ENCODE measurements at places on chromosomes 5 and 9.

GRCh38 chr9:13429301-13430190, 150.1 kb upstream of the MPDZ start:
- DNase-seq: no peak

DNA sequence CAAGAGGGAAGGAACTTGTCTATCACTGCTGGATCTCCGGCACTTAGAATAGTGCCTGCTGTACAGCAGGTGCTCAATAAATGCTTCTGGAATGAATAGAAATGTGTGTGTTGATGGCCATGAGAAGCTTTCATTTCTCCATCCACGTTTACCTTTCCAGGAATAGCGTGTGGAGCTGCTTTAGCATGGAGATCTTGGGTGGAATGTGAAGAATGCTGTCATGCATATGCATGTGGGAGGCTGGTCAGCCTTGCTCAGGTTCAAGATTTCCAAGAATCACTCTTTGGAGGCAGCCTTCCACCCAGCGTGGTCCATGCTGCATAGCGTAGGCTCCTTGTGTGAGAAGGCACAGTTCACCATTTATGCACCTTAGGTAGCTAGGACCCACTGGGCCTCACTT, 19.2 kb downstream of the COL15A1 start:
- no peak for DNase-seq

- no peak for DNase-seq
Measured at GRCh38 chr9:20512636-20513035, 109.7 kb downstream of the MLLT3 start.

- no peak for DNase-seq
Measured at GRCh38 chr5:1387059-1387755, 42.3 kb upstream of the CLPTM1L start.

DNA sequence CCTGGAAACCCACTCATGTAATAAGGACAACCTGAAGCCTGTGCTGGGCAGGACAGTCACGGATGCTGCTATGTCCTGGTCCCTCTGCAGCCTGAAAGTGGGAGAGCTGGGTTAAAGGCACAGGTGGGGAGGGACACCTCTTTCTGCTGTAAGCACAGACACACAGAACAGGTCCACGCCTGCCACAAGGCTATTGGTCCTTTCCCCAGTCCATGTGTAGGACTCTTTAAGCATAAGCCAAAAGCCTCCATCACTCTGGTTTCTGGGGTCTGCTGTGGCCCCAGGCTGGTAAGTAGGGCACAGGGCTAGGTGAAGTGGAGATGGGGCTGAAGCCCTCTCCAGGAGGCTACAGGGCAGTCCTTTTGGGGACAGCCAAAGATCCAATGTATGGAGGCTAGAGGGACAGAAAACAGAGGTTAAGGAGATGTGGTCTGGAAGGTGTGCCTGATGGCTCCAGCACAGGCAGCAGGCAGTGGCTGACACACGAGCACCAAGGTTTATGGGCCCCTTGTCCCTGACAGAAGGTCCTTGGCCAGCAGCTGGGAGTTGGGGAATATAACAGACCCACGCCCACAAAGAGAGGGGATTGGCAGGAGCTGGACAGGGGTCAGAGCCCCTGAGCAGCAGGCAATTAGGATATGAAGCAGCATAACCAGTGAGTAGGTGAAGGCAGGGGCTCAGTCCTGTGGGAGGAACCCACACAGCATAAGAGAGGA, 203.6 kb upstream of the MVB12B start:
- peak; percentile 4 for DNase-seq

GRCh38 chr5:136805466-136805865, 440.1 kb upstream of the TRPC7 start:
- DNase-seq: no peak

DNA sequence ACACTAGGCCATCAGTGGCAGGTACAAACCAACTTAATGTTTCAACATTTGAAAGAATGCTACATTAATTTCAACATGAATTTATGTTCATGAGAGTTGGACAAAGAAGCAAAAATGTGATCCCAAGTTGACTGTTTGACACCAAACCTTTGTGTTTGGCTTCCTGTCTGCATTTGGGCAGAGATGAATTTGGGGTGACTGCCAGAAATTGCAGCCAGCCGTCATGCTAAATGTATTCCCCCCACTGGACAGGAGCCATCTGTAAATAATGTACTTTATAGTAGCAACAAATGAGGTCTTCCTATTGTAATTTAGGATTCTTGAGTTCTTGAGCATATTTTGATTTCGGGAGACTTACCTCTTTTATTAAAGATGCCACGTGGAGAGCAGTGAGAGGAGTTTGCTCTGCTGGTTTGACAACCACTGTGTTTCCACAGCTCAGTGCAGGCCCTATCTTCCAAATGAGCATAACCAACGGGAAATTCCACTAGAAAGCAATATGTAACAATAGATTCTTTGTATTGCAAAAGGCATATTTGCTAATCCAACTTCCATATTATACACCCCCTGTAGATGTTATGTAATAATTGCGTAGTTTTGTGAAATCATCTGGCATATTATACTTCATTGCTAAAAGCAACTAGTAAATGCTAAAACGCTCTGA, 27.6 kb downstream of the ALDH1A1 start:
- DNase-seq: no peak

GRCh38 chr5:173003360-173003759, 19.8 kb downstream of the ATP6V0E1 start:
- DNase-seq: no peak

- no peak for DNase-seq
Measured at GRCh38 chr5:87686975-87687374, 274.2 kb upstream of the CCNH start.

DNA sequence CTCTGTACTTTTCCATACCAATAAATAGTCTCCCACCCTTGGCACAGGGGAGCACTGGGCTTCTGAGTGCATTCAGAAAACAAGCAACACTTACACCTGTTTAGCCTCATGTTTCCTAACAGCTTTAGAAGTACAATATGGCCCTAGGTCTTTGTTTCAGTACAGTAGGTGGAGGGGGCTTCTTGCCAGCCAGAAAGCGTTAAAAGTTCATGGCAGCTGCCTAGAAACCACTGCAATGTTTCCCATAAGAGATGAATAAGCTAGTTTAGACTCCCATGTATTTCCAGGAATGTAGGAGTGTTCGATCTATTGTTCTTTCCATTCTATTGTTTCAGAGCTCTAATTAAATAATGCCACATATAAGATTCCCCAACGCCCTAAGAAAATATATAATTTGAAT, 444.8 kb downstream of the ARHGEF28 start:
- no peak for DNase-seq

DNA sequence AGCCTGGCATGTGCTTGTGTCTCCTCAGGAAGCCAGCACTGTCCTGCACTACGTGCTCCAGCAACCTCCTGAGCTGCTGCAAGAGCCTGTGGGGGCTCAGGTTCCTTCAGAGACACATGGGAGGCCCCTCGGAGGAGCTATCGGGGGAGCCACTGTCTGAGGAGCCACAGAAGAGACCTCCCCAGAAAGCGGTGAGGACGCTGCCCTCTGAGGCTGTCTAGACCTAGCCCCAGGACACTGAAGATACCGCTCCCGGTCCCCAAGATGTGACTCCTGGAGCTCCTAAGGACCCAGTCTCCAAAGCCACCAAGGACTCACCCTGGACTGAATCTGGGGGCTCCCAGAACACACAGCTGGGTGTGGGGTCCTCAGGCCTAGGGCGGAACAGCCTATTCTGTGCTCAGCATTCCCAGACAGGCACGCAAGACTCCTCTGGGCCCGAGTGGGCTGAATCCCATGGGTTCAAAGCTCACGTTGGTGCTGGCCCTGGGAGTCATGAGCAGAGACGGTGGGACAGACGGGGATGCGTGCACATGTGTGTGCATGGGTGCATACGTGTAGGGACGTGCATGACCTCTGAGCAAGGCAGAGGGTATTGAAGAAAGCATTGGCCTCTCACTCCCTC, 50.0 kb downstream of the HRH2 start:
- DNase-seq: no peak

- DNase-seq: no peak
Measured at GRCh38 chr5:61273279-61273975, 58.6 kb upstream of the ZSWIM6 start.

GRCh38 chr5:154345255-154345952, 100.4 kb upstream of the SAP30L start:
- DNase-seq: no peak

GRCh38 chr5:152331006-152331405, 74.1 kb downstream of the NMUR2 start:
- no peak for DNase-seq

DNA sequence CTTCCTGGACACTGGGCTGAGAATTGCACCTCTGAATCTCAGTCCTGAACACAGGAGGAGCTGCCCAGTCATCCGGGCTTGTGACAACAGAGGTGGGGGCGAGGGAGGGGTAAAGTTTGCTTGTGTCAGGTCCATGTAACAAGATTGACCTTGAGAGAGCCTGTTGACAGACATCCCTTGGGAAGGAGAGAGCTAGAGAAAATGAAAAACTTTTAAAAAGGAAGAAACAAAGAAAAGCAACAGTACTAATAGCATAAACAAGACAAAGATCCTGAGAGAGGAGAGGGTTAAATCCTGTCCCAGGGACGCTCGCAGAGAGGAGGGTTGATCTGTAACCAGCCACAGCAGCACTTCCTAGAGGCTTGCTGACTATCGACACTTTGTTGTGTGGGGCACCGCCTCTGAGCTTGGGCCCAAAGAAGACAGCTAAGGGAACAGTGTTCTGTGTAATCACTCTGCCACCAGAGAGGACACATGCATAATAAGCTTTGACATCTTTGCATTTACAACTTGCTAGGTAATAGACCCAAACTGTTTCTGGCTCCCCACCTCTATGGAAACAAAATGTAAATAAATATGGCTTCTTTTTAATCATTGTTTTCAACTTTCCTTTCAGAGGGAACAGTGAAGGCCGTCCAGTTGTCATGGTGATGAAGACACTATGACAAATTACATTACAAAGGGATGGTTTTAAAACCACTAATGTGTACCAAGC, 363.7 kb downstream of the CSNK1G3 start:
- DNase-seq: no peak

GRCh38 chr9:129949821-129950220, 93.2 kb downstream of the FNBP1 start:
- DNase-seq: no peak

- no peak for DNase-seq
Measured at GRCh38 chr9:6899274-6899673, 141.5 kb downstream of the KDM4C start.

- no peak for DNase-seq
Measured at GRCh38 chr5:107425541-107426031, 245.2 kb downstream of the EFNA5 start.

GRCh38 chr9:112013266-112013665, 116.7 kb downstream of the UGCG start:
- no peak for DNase-seq

- no peak for DNase-seq
Measured at GRCh38 chr5:60444661-60445360, 255.2 kb downstream of the DEPDC1B start.

GRCh38 chr5:136197462-136198142, 4.6 kb upstream of the SMIM32 start:
- no peak for DNase-seq

DNA sequence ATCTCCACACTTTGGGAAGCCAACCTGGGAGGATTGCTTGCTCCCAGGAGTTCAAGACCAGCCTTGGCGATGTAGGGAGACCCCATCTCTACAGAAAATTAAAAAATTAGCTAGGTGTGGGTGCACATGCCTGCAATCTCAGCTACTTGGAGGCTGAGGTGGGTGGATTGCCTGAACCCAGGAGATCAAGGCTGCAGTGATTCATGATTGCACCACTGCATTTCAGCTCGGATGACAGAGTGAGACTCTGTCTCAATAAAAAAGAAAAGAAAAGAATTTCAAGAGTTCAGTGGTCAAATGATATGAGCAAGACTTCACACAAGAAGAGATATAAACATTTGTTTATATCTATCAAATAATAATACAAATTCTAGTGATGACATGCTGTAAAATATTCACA, 23.0 kb upstream of the MTAP start:
- no peak for DNase-seq

- DNase-seq: no peak
Measured at GRCh38 chr9:107049046-107049802, 186.3 kb downstream of the ZNF462 start.

DNA sequence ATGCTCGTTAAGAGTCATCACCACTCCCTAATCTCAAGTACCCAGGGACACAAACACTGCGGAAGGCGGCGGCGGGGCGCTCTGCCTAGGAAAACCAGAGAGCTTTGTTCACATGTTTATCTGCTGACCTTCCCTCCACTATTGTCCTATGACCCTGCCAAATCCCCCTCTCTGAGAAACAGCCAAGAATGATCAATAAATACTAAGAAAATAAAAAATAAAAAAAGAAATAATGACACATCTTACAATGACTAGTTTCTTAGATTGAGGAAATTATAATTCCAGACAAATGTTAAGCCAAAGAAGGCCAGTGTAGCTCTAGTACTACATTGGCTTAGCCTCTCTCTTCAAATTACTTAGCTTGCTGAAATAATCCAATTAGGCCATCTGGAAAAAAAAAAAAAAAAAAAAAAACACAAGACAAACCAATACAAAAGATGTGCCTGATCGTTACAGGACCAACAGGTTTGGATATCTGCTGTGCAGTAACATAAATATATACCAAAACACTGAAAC, 58.0 kb downstream of the ANXA2R start:
- no peak for DNase-seq

DNA sequence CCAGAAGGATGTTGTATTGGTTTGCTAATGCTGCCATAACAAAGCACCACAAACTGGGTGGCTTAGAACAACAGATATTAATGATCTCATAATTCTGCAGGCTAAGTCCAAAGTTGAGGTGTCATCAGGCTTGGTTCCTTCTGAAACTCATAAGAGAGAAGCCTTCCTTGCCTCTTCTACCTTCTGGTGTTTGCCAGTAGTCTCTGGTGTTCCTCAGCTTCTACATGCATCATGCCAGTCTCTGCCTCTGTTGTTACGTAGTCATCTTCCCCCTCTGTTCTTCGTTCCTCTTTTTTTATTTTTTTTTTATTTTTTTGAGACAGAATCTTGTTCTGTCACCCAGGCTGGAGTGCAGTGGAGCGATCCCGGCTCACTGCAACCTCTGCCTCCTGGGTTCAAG, 61.8 kb downstream of the LRRC70 start:
- no peak for DNase-seq

GRCh38 chr9:95966306-95966705, 90.8 kb downstream of the ERCC6L2 start:
- no peak for DNase-seq

DNA sequence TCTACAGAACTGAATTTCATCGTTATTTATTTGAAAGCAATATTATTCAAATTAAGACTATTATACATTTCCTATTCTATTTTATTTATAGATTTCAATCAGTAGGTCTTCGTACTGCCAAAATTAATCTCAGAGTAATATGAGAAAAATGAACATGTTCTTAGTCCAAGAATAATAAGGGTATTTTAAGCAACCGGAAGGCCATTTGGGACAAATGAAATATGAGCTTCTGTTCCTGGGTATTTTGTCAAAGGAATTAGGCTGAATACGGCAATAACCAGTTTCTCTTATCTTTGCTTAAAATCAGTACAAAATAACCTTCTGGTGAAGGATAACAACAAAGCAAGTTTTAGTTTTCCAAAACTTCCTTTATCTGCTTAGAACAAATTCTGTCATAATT, 410.3 kb upstream of the PRR16 start:
- DNase-seq: no peak

DNA sequence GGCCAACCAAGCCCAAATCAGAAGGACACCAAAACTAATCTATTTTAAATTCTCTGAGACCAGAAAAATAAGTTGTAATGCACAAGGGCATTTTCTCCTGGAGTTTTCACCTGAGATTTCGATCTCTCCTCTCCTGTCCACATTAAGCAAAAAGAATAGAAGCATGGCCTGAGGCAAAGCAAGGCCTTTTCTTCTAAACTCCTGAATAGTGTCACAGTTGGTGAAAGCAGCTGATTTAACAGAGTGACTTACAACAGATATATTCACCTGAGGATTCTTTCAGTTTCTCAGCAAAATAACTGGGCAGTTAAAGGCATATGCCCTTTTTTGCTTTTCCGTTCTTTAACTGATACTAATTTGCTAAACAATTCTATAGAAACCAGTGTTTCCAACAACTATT, 547.7 kb downstream of the EFNA5 start:
- no peak for DNase-seq
